ENCODE measurements at places on chromosomes 7 and 10.

- no peak for DNase-seq
These were observed 146.4 kb downstream of the MGMT start for GRCh38 chr10:129613377-129613980.

- DNase-seq: no peak
These were observed 102.5 kb downstream of the COL26A1 start for GRCh38 chr7:101465131-101465530.

GRCh38 chr10:48464871-48465736 lies 139.8 kb downstream of the ARHGAP22 start:
- no peak for DNase-seq

DNA sequence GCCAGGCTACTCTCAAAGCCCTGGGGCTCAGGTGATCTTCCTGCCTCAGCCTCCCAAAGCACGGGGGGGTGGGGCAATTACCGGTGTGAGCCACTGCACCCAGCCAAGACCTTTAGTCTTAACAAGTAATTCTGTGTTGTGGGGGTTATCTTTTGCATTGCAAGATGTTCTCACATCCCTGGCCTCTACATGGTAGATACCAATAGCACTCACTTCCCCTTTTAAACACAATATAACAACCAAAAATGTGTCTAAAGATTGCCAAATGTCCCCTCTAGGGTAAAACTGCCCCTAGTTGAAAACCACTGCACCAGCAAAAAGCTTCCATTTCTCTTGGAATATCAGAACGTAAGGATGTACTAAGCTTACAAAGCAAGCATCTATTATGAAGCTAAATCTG lies 225.0 kb downstream of the CTNNA3 start:
- no peak for DNase-seq

DNA sequence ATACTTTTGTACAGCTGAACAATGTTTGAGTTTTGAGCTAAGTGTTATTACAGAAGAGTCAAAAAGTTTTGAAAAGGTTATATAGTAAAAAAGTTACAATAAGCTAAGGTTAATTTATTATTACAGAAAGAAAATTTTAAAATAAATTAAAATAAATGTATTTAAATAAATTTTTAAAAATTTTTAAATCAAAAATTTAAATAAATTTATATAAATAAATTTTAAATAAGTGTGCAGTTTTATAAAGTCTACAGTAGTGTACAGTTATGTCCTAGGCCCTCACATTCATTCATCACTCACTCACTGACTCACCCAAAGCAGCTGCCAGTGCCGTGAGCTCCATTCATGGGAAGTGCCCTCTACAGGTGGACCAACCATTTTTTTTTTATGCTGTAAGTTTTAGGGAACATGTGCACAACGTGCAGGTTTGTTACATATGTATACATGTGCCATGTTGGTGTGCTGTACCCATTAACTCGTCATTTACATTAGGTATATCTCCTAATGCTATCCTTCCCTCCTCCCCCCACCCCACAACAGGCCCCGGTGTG lies 462.9 kb upstream of the ZMIZ1 start:
- DNase-seq: no peak

DNA sequence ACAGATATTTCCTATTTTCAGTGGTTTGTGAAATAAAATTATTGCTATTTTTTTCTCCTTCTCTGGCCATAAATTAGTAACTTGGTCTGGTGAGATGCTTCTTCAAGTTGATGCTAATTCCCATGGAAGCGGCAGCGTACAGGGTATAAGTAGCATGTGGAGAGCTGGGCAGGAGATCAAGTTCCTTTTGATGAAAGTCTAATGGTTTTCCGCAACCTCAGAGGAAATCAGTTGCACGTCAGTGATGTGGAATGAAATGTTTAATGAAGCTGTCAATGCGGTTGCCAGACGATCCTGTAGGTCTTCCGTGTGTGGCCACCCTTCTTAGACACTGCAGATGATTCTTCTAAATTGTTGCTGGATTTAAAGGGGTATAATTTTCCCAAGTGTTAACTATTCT lies 236.4 kb upstream of the GRM3 start:
- DNase-seq: no peak

DNA sequence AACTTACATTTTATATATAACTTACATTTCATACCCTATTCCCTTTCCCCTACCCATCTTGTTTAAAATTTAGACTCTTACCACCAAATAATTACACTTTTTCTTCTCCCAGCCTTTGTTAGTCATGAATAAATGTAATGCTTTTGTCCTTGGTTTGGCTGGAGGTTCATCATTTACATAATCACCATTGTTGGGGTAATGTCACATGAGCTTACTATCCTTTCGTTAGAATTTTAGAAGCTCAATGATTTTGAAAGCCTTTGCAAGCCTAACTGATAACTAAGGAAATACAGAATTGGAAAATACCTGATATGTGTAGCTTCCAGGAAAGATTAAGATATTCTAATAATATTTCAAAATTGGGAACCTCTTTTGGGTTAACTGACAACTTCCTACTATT lies 171.7 kb downstream of the PLXDC2 start:
- no peak for DNase-seq

- DNase-seq: no peak
These were observed 11.8 kb downstream of the OR9A2 start for GRCh38 chr7:143015084-143015483.

DNA sequence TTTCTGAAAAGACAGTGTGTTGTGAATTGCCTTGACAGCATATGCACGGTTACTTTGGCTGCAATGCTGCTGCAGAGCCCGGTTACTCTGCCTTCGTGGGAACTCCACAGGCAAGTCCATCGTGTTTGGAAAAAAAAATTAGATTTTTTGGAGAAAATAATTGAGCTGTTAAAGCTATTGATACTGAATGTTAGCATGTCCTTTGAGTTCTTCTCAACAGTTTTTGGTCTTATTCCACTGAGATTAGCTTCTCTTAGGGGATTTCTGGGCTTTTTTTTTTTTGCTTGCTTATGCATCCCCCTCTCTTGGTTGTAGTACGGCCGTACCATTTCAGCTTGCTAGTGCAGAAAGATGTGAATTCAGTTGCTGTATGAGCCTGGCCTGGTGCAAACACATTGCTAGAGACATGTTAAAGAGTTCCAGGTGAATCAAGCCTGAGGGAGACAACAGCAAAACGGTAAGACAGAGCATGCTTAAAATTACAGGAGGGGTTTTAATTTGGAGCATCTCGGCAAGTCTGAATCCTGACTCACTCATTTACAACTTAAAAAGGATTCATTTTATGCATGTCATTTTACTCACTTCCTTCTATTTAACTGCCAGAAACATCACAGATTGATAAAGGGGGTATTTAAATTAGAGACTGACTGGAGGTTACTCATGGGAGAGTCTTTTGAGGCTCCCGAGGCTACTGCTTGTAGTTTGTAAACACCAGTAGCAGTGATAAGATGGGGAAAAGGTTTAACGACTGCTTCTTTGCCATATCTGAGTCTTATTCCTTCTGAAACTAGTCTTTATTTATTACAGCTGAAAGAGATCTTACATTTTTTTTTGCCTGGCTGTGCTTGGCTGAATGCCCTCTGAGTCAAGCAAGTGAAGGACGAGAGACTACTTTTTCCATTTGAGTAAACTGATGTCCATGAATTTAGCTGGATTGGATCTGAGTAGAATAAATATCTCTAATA lies 113.7 kb downstream of the CDK14 start:
- no peak for DNase-seq

GRCh38 chr10:88913788-88914187 lies 33.7 kb downstream of the STAMBPL1 start:
- no peak for DNase-seq

- no peak for DNase-seq
These were observed 51.7 kb upstream of the NCF1 start for GRCh38 chr7:74722153-74722552.

- DNase-seq: no peak
These were observed 35.3 kb downstream of the HTR7 start for GRCh38 chr10:90822508-90822907.

GRCh38 chr7:80334196-80334595 lies 177.7 kb downstream of the GNAT3 start:
- no peak for DNase-seq

DNA sequence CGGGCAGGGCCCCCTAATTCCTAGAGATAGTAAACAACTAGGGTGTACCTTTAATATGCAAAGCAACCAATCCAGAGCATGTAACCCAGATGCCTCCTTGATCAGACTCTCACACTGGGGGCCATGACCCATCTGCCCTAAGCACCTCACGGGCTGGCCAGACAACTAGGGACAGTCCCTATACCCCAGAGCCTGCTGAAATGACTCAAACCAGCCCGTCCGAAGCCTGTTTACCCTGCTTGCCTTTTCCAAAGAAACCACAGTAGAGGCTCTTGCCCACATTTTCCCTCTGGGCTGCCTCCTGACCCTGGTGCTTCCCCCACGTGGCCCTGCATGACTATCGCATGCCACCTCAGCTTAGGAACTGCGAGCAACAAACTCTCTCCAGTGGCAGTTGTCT lies 46.2 kb downstream of the RGS10 start:
- no peak for DNase-seq

- DNase-seq: no peak
These were observed 272.8 kb upstream of the IMMP2L start for GRCh38 chr7:111835066-111835465.

- no peak for DNase-seq
These were observed 117.9 kb upstream of the MACROH2A2 start for GRCh38 chr10:69934768-69935167.

- no peak for DNase-seq
These were observed 7.4 kb downstream of the HNRNPF start for GRCh38 chr10:43401627-43402026.

GRCh38 chr7:115953592-115954255 lies 76.8 kb downstream of the TFEC start:
- no peak for DNase-seq

- DNase-seq: no peak
These were observed 38.6 kb downstream of the RAPGEF5 start for GRCh38 chr7:22318376-22318775.

GRCh38 chr10:76082232-76082631 lies 650.8 kb downstream of the LRMDA start:
- no peak for DNase-seq

DNA sequence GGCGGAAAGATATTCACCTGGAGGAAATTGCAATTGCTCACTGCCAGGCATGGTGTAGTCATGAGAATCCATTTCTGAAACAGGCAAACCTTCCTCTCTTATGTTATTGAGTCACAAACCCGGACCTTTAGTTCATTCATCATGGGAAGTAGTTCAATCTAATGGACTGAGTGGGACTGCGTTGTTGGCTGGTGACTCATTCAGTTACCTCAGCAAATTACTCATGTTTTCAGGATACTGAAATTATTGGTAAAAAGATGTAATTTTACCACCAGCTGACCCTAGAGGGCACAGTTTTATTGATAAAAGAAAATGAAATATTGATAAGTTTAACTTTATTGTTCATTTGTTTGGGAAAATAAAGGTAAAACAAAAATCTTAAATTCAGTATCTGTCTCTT lies 1194.4 kb upstream of the SORCS1 start:
- no peak for DNase-seq

DNA sequence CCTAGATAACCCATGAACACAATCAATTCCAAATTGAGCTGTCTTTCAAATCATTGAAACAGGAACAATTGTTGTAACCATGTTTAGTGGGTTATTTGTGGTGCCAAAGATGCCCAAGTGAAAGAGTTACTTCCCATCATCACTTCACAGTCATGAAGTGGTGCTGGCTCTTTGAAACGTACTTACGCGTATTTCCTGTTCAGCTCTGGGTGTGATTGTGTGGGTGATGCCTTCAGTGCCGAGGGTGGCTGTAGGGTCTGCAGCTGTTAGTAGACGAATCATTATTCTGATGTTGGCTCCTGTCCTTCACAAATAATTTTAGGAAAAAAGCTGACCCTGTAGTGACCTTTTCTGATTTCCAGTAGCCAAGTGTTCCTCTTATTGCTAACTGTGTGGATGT lies 323.1 kb upstream of the KIAA1217 start:
- DNase-seq: no peak

GRCh38 chr7:7739204-7740036 lies 21.0 kb upstream of the RPA3 start:
- no peak for DNase-seq

DNA sequence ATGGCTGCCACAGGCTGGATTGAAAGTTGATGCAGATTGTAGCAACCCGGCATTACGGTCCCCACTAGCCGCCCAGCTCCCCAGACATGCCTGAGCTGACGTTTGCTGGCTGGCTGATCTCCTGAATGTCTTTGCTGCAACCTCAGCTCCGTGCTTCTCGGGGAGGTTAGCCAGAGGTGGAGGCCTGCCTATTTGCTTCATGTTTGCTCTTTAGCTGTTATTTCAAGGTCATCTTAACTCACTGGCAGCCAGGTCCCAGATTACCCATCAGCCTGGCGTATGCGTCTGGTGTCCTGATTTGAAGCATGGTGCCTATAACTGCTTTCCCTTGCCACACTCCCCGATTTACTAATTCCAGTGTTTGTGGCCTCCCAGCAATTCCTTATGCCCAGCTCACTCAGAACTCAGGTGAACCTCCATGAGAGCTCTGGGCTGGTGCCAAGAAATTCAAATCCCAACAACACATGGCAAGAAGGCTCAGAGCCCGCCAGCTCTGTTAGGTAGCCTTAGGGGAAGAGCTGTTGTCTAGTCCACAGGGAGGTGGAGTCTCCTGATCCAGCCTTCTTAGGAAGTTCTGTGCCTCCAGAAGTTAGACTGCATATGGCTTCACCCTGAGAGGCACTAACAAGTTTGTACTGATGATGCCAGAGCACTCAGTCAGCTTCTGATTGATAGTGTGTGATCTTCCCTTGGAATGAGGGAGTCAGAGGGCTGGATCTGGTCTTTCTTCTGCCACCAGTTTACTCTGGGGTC lies 69.7 kb upstream of the EXOC4 start:
- no peak for DNase-seq

GRCh38 chr10:71319800-71320392 lies 837 bp downstream of the SLC29A3 start:
- DNase-seq: no peak

- DNase-seq: no peak
These were observed 19.5 kb downstream of the TSPAN15 start for GRCh38 chr10:69470463-69471384.

- DNase-seq: no peak
These were observed 74.6 kb upstream of the PRSS58 start for GRCh38 chr7:142332421-142332820.

DNA sequence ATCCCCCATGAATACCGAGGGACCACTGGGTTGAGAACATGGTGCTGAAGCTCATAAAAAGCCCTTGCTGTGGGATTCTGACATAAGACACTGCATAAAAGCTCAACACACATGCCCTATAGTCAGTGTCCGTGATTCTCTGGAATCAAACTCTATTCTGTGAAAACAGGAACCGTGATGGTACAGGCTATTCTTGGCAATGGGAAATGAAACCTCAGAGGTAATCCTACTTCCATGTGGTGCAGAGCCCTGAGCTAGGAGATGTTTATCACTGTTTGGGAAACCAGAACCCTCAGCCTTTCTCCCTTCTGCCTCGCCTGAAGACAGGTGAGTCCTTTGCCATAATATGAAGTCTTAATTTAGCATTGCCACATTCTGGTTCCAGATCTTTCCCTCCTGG lies 80.8 kb upstream of the PRSS1 start:
- no peak for DNase-seq

GRCh38 chr10:29804025-29804852 lies 169.5 kb upstream of the SVIL start:
- no peak for DNase-seq

GRCh38 chr10:1156616-1156886 lies 100.4 kb downstream of the WDR37 start:
- no peak for DNase-seq
